Regular cardiac myocyte (primary cell): ENCODE measurements at places on chromosomes 13 and 19. TPM values are rescaled to one million over a fixed set of nuclear protein-coding genes. Genes with fewer than 3 reads are reported as not detected.

ZSCAN5C gene
- total RNA-seq, result not detected in 2 replicates

IL4I1 gene
- total RNA-seq, result under 0.01 and 0.38 TPM in 2 replicates

PNKP gene
- total RNA-seq, result 29.0 and 44.3 TPM in 2 replicates

ZNF571 gene
- 1.7 and 5.4 TPM in 2 replicates for total RNA-seq

ZNF557 gene
- 17.5 and 20.3 TPM in 2 replicates for total RNA-seq

LGALS4 gene
- total RNA-seq, result under 0.01 TPM in 1 of 2 replicates, not detected in the other

INAFM1 gene
- 2.1 and 2.3 TPM in 2 replicates for total RNA-seq

ASF1B gene
- 1.4 and 17.6 TPM in 2 replicates for total RNA-seq

BRD4 gene
- total RNA-seq, result 9.9 and 10.4 TPM in 2 replicates

SLC10A2 gene
- total RNA-seq, result not detected in 2 replicates

C19orf85 gene
- total RNA-seq, result not detected in 2 replicates

ZNF284 gene
- 2.5 and 3.7 TPM in 2 replicates for total RNA-seq

SOX21 gene
- total RNA-seq, result under 0.01 TPM in 1 of 2 replicates, not detected in the other
